Stimulated activated naive CD4-positive, alpha-beta T cell treated with Interleukin-2 at 50 U/mL for 16 hours (primary cell): ENCODE measurements at places on chromosomes 6 and 20.

DNA sequence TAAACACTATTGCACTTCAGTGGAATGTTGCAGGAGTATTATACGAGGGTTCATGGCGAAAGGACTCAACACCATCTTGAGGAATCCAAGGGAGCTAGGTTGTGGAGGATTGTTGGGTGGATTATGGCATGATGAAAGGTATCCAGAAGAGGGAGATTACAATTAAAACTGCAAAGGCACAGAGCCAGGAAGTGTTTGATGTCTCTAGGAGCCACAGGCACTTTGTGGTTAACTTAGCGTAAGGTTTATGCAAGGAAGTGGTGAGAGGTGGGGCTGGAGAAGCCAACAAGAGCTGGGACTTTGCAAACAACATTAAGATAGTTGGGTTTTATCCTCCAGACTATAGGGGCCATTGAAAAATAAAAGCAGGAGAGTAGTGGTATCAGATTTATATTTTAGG is 86.6 kb upstream of the TPD52L1 start:
- no peak for DNase-seq

DNA sequence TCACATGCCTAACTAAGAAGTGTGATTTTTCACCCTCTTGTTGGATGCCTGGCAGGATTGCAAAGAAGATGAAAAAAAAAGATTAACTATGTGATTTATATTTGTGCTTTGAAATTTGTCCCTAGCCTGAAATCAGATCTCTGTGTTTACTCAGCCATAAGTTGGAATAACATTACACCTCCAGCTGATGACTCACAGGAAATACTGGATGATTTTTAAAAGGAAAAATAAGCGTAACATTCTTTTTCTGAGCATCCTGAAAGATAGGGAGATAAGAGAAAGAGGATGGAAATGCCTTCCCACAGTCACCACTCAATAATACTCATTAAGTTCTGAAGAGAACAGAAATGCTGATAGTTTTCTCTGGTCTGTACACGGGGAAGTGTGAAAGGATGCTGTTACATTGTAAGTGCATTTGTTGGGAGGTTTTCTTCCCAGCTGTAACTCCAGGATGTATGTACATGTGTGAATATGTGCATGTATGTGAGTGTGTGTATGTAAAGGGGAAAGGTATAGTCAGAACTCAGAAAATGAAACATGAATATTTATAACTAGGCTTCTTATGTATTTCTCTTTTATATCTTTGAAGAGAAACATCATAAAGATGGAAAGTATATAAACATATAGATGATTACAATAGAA is 37.4 kb upstream of the RIPPLY2 start:
- no peak for DNase-seq

GRCh38 chr20:54643761-54644160 is 168.4 kb downstream of the DOK5 start:
- DNase-seq, result no peak

GRCh38 chr20:34974246-34974645 is 18.6 kb downstream of the MYH7B start:
- DNase-seq, result no peak

- no peak for DNase-seq
Measured at GRCh38 chr20:4026093-4026601, 10.8 kb upstream of the RNF24 start.

DNA sequence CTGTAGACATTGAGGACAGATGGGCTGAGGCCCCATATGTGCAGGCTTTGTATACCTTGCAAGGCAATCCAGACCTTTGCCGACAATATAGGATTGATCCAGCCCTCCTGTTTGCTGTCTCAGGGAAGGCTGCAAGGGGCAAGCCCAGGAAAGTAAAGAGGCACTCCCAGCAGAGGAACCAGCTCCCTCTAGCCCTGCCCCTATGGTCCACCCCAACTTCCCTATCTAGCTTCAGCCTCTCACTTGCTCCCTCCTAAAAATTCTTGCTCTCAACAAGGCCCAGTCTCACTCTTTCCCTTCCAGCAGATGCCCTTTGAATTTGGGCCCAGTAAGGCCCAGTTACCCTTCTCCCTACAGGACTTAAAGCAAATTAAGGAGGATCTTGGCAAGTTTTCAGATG is 92.6 kb downstream of the JARID2 start:
- DNase-seq, result no peak

DNA sequence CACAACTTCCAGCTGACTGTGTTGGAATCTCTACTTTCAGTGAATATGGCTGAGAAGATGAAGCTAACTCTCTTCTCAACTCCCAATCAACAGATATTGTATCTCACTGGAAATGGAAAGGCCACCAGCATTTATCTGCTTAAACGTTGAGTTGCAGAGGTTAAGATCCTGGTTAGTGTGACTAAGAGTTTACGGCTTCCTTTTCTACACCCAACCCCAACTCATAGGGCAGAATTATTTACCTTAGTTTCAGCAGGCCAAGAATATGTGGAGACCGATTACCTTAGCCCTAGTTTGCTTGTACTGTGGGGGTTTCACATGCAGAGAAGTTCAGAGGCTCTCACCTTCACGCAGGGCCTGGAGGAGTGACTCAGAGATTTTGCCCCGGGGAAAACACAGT is 1026.6 kb downstream of the EYS start:
- no peak for DNase-seq

- no peak for DNase-seq
Measured at GRCh38 chr20:55140631-55141030, 665.2 kb downstream of the DOK5 start.

GRCh38 chr6:36670271-36670670 is 8.2 kb upstream of the CDKN1A start:
- DNase-seq, result no peak

GRCh38 chr6:117729613-117730012 is 54.3 kb downstream of the NUS1 start:
- no peak for DNase-seq

DNA sequence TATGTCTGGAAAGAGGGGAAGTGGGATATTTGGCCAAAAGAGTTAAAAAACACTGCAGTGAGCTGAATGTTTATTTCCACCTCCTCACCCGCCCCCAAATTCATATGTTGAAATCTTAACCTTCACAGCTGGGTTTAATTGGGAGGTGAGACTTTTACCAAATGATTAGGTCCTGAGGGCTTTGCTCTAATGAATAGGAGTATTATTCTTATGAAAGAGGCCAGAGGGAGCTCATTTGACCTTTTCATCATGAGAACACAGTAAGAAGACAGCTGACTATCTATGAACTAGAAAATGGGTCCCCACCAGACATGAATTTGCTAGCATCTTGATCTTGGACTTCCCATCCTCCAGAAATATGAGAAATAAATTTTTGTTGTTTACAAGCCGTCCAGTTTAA is 1028.9 kb downstream of the PHF3 start:
- DNase-seq, result no peak

DNA sequence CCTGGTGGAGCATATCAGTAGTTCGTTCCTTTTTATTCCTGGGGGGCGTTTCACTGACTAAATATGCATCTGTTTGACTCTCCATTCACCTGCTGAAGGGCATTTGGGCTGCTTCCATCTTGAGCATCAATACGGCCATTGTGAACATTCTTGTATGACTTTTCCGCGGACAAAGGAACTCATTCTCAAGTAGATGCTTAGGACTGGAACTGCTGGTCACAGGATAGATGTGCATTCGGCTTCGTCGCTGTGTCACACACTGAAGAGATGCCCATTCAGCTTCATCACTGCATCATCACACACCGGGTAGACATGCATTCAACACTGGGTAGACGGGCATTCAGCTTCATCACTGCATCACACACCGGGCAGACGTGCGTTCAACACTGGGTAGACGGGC is 95.3 kb downstream of the TAF4 start:
- DNase-seq, result no peak

DNA sequence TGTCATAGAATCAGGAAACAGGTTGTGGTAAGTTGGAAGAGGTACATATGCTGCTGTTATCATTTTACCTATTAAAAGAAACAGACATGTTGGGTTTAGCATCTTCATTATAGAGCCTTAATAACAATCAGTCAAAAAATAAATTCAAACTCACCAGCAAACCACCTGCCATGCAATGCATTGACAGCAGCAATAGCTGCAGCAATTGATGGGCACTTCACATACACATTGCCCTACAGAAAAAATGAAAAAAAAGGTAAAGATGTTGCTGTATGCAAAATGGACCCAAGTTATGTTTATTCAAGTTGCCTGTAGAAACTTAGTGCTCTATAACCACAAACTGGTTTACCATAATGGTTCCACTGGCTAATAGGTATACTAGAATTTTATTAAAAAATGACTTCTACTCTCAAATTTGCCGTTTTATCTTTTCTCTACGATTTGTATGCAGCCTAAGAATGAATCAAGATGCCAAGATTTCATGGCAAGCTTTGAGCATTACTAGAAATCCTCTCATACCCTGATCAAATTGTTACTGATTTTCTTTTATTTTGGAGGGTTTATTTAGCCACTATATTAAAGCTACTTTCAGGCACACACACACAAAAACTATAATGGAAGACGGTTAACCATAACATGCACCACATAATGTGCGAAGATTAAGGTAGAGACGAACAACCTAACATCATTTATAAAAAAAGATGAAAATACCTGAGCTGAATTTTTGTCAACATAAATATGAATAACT is 5.5 kb downstream of the ROMO1 start:
- no peak for DNase-seq

DNA sequence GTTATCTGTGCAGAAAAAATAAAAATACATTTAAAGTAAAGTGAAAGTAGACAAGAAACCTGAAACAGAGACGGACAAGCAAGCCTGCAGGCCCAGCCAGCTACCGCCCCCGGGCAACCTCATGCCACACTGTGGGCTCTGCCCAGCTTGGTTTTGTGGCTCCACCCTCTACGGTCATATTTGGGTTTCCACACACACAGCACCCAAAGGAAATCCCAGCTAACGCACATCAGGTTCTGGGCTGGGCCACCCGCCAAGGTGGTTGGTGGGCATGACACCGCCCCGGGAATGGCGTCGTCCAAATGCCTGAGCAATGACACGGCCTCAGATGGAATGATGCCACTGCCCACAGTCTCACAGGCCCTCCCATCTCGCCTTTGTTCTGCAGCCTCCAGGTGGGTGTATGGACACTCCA is 22.9 kb downstream of the FAM110A start:
- peak; percentile 48 for DNase-seq

GRCh38 chr20:49420292-49420691 is 62.2 kb downstream of the KCNB1 start:
- no peak for DNase-seq

DNA sequence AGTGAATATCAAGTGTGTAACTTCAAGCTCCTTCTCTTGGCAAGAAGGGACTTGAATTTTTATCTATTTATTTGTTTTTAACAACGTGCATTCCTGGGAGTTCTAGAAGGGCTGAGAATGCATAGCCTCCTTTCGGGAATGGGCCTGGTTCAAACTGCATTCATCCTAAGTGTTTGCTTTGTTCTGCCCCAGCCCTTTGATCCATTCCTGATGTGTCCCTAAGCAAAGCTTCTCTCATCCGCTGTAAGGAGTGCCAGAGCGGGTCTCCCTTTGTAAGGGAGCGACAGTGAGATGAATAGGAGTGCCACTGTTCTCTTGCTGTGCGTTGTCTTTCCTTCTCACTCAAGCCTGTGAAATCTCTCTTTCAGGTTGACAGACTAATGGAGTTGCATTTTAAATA is 61.0 kb upstream of the VSTM2L start:
- DNase-seq, result no peak

DNA sequence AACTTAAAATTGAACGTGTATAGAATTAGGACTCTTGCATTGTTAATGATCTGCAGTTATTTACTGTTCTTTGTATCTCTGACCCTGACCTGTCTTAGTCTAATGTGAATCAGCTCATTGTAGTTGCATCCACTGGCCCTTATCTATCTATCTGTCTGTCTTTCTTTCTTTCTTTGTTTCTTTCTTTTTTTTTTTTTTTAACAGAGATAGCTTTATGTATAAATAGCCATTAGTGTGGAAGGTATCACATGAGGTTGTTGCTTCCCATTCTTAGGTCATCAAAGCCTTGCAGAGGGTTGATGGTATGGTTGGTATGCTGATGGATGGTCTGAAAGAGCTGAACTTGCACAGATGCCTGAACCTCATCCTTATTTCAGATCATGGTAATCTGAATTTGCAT is 59.9 kb downstream of the ENPP1 start:
- DNase-seq, result no peak

DNA sequence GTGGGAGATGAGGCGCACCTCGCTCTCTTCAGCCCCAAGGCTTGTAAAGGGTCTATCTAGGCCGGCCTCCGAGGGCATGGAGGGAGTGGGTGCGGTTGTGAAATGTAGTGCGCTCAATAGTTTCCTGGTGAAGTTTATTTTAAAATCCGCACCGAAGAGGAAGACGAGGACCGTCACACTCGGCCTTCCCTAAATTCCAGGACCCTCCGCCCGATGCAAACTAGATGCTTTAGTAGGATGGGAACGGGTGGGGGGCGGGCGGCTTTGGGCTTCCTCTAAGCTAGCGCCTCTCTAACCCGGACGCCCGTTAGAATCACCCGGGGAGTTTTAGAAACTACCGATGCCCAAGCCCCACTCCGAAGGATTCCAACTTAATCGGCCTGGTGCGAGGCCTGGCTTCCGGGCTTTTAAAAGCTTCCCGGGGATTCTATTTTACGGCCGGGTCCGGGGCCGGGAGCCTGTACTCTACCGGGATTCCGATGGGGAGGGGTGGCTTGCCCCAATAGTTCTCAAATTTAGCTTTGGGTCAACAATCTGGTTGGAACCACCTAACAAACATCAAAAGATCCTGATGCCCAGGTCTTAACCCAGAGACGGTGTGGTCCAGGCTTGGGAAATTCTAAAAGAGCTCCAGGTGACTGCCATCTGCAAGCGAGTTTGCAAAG is 548 bp upstream of the BCAS4 start:
- DNase-seq, result no peak

- DNase-seq, result no peak
Measured at GRCh38 chr20:79565-79964, 7.9 kb upstream of the DEFB125 start.

DNA sequence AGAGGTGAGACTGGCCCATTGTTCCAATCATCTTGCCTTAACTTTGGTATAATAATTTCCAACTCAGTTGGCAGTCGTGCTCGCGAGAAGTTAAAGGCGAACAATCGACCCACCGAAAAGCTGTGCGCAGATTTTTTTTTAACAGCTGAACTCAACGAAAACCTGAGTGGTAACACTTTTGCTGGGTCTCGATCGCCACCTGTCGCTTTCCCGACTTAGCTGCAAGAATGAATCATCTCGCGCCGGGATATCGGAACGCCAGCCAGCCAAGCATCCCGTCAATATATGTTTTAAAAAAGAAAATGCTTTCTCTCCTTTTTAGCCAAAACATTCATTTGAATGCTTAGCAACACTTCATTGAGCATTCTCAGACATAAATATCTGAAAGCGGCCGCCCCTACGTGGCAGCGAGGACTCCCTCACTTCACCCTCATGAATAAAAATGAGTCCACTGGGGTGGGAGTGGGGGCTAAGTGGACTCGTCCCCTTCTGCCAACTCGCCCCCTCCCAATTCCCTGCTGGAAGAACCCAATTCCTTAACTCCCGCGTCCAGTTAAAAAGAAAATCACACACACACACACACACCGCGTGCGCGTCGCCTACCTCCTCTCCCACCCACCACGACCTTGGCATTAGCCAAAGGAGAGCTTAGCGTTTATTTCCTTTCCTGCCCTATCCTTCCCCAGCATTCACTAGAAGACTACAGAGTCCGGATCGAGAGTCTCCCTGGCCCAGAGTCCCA is 1.5 kb downstream of the COL12A1 start:
- DNase-seq, result no peak
